ENCODE measurements at places on chromosomes 5 and 9.
A peak's percentile ranks its signal among the peaks of the same experiment; 100 is the strongest.

GRCh38 chr5:158952248-158952545, 147.5 kb downstream of the EBF1 start:
- no peak for DNase-seq

- DNase-seq: no peak
These were observed 166.1 kb downstream of the CACNA1B start for GRCh38 chr9:138043411-138044345.

- no peak for DNase-seq
These were observed 182.6 kb downstream of the FBXL7 start for GRCh38 chr5:15682566-15682965.

GRCh38 chr5:78603636-78604175, 44.9 kb downstream of the LHFPL2 start:
- no peak for DNase-seq

GRCh38 chr9:70563431-70564204, 149.2 kb upstream of the KLF9 start:
- peak; percentile 57 for DNase-seq

GRCh38 chr5:172531704-172532026, 77.3 kb upstream of the SH3PXD2B start:
- DNase-seq: no peak

- DNase-seq: no peak
These were observed 41.9 kb downstream of the TJP2 start for GRCh38 chr9:69215774-69216485.

DNA sequence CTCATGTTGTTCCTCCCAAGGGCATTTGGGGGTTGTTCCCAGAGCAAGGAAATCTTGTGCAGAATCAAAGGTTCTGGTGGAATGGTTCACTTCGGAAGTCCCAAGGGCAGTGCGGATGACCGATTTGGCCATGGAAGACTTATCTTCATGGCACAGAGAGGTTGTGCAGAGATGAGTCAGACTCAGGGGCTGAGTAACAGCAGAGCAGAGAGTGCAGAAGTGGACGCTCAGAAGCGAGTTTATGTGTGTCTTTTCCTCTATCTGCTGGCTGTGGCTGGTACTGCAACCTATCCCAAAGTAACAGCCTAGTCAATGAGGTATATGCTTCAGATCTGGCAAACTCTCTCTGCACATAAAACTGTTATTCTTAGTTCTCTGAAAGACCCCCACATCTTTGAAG, 118.1 kb downstream of the DPYSL3 start:
- DNase-seq: no peak

DNA sequence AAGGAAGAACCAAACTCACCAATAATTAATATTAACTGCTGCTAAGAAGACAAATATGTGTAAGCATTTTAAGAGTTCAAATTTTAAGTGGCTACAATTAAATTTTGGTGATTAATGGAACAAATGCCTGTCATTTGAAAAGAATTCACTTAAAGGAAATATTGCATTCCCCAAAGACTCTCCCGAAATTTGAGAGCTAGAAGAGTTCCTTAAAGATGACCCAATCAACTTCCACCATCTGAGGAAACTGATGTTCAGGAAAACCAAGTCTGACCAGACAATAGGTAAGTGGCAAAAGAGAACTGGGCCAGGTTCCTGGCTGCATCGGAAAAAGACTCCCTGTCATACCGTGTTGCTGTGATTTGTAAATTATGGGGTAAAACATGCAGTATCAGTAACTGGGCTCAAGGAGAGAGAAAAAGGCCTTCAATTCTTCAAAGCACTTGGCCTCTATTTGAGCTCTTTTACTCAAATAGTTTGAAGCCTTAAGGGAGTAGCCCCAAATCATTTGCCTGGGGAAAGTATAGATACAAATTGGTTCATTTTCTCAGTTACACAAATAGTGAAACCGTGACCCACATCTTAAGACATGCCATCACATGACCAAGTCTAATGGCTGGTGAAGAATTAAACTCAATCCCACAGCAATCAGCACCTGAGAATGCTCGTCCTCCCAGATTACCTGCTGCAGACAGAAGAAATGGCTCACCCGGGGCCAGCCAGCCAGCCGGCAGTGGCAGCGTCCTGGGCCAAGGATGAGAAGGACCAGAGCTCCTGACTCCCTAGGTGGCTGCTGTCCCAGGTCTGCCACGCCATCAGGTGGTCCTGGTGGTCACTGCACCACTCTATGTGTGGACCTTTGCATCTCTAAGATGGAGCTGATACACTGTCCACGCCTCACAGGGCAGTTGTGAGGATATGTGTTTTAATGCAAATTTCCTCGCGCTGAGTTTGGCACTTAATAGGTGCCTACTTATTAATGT, 162.9 kb downstream of the TTLL11 start:
- no peak for DNase-seq
